Stimulated activated CD4-positive, alpha-beta T cell treated with anti-CD3 and anti-CD28 coated beads, Interleukin-4, amount 100 ng/mL, for 4 hours (primary cell): ENCODE measurements at places on chromosomes 3 and 15.
A peak's percentile ranks its signal among the peaks of the same experiment; 100 is the strongest.

- DNase-seq = no peak
These were observed 76.1 kb upstream of the SPATA16 start for GRCh38 chr3:173217127-173217526.

DNA sequence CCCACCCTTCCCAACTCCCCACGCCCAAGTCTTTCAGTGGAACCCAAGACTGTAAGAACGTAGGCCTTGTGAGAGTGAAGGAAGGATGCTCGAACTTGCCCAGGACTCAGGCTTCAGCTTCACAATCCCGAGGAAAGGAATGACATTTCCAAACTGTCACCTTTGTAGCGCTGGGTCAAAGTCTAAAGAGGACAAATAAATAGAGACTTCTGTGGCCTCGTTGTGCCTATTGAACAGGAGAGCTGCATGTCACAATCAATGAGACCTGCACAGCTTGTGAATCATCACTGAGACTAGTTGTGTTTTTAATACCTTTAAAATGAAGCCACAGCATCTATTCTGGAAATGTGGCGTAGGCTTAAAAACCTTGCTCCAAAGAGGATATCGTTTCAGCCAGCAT, 222.8 kb upstream of the ST8SIA2 start:
- DNase-seq = no peak

- no peak for DNase-seq
These were observed 901 bp upstream of the NMB start for GRCh38 chr15:84658788-84659411.

GRCh38 chr3:49671291-49672288, 2.6 kb upstream of the APEH start:
- DNase-seq = peak; percentile 68

- no peak for DNase-seq
These were observed 273.1 kb upstream of the SGO1 start for GRCh38 chr3:20458994-20459716.

DNA sequence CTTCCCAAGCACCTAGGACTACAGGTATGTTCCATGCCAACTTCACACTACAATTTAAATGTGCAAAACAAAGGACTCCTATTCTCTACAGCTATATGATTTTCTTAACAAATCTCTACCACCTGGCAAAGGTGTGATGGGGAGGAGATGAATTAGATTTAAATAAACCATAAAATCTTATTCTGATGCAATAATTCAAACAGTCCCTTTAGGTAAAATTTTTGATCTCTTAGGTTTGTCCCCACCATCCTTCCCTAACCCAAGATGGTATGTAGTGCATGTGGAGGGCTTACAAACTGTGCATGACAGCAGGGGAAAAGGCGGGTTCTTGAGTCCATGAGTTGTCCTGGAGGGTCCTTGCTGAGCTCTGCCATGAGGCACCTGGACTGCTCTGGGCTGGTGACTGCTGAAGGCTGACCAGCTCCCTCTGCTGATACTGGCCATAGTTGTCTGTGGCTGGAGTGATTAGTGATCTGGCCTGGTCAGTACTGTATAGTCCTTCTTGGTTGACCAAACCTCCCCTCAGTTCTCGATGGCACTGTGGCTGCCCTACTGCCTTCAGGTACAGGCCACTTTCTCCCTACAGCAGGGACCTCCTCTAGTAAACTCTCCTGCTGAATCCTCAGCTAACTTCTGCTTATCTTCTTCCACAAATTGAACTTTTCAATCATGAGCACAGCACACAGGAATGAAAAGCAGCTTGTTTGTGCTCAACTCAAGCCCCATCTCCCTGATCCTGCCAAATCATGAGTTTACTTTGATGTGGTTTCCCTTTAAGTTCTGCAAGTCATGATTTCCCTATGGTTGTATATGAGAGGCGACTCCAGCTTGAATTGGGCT, 30.1 kb downstream of the CFAP161 start:
- DNase-seq = no peak

DNA sequence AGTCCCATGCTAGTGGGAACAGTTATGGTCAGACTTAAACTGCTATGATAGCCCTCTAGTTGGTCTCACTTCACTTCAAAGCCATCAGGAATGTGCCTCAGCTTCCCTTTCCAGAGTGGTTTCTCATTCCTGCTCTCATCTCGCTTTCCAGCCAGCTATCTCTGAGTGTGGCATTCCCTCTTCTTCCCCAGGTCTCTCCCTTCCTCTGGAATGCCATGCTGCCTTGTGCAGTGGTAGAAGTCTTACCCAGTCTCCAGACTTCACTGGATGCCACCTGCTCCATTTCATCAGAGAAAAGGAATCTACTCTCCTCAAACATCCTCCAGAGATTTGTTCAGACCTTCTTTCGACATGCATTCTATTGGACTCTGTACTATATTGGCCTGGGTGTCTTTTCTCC, 83.0 kb downstream of the AGBL1 start:
- DNase-seq = no peak

- no peak for DNase-seq
These were observed 15.8 kb upstream of the TFDP2 start for GRCh38 chr3:142165194-142165593.
